NCI-H2227 treated with DMSO at 0.1 percent for 48 hours (cell line): ENCODE measurements at places on chromosomes 6 and 20.

DNA sequence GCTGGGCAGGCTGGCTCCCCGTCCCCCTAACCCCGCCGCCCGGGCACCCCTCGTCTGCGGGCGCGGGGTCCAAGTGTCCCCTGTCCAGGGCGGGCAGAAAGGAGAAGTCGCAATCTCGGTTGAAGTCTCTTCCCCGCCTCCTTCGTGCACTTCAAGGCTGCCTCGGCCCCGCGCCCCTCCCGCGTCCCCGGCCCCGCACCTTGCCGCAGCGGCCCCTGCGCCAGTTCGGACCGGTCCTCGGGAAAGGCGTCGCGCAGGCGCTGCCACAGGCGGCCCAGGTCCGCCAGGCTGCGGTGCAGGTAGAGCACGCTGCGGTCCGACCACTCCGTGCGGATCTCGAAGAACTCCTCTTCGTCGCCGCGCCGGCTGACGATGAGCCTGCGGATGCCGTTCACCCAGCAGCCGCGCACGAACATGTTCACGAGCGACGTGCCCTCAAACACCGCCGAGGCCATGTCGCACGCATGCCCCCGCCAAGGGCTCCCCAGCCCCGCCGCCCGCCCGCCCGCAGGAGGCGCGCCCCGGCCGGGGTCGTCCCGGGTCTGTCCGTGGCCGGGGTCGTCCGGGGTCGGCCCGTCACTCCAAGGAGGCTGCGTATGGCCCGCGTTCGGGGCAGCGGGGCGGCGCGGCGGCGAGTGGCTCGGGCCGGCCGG, at the start of gene PXDC1:
PXDC1 (minus strand) TSS at position 637 of the 653 bp plus-strand sequence; CDS start at position 455, 182 bp downstream.
- DNase-seq: no peak

GRCh38 chr20:6533761-6534479, 233.6 kb upstream of the BMP2 start:
- DNase-seq: no peak

DNA sequence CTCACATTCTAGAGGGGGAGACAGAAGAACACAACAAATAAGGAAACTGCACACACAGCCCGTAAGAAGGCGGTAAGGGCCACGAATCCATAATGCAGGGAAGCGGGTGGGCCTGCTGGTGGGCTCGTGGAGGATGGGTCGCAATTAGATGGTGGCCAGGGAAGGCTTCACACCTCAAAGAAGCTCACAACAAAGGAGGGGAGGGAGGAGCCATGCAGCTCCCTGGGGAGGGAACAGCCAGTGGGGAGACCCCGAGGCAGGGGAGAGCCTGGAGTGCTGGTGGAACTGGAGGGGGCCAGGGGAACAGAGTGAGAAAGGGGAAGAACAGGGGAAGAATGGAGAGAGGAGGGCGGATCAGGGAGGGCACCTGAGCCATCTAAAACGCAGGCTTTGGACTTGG, 13.4 kb downstream of the SRC start:
- no peak for DNase-seq

DNA sequence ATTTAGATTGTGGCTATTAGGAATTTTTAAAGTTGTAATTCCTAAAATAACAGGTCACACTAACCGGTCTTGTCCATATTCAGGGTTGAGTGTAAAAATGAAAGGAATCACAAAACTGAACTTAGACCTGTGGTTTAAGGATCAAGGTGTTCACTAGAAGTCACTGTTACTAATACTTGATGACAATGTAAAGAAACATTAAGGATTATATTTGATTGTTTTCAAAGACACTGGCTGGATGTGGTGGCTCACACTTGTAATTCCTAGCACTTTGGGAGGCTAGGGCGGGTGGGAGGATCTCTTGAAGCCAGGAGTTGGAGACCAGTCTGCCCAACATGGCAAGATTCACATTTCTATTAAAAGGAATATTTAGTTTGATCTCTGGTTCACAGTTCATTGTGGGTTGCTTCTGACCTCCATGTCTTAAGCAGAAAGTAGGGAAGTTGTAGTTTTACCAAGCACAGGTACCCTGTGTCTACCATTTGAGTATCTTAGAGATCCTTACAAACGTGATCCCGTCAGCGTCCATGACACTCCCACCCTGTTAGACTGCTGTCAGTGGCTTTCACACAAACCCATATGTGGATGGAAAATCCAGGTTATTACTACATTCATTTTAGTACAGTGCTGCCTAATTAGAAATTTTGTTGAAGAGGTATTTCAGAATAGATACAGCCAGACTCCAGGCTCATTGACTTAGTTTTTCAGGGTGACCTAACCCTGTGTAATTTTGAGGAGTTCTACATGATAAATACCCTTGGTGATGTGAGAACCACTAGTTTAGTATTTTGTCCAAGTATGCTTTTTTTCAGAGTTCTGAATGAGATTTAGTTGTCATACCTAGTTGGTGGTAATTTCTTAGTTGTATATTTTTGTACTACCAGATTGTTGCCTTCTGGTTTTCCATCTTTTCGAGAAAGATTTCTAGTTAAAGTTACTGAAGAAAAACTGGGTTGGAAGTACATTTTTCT, 10.2 kb downstream of the SRSF3 start:
- no peak for DNase-seq

GRCh38 chr6:8906699-8907098, 471.4 kb upstream of the SLC35B3 start:
- no peak for DNase-seq

GRCh38 chr6:167588920-167589614, 237.6 kb upstream of the AFDN start:
- no peak for DNase-seq

GRCh38 chr6:45676380-45676779, 298.6 kb upstream of the SUPT3H start:
- no peak for DNase-seq

- no peak for DNase-seq
Observed at GRCh38 chr20:40109136-40109535, 579.9 kb downstream of the MAFB start.

DNA sequence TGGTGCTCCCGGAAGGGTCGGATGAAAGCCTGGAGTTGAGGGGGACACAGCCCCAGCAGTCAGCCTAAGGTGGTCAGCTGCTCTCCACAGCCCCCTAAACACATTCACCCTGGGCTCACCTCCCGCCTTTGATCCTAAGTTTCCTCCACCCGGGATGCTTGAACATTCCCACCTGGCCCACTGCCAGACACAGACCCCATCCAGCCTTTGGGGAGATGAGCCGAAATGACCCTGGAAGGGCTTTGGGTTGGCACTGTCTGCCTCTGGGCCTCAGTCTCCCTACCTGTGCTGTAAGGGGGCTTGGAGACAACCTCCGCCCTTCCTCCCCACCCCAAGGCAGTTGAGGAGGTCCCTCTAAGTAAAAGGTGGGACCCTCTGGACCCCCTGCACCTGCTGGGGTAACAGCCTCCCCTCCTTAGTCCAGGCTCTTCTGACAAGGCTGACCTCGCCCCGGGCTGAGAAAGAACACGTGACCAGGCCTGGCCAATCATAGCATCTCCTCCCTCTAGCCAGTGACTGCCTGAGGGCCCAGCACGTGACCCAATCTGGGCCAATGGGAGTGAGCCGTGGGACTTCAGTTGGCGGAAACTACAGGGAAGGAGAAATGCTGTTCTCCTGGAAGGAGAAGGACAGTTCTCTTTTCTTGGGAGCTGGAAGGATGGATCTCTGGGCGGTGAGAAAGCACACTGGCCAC, 16.9 kb upstream of the UBE2V1 start:
- no peak for DNase-seq

- DNase-seq: no peak
Observed at GRCh38 chr6:132084811-132085509, 133.8 kb upstream of the CCN2 start.

DNA sequence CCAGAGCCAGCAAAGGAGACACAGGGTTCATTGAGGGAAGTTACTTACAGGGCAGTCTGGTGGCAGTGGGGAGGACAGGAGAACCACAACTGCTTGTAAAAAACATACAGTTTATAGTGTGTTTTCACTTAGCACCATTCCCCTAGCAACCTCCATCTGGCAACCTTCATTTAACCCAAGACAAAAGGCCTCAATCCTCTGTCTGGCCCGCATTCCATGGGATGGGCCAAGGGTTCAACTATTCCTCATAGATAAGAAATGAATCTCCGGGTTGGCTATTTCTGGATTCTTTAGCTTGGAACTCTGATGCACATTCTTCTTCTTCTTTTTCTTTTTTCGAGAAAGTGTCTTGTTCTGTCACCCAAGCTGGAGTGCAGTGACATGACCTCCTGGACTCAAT, 26.3 kb upstream of the FYN start:
- no peak for DNase-seq

- DNase-seq: no peak
Observed at GRCh38 chr20:43334080-43334479, 123.6 kb upstream of the SRSF6 start.

- DNase-seq: no peak
Observed at GRCh38 chr6:132969196-132969595, 154.8 kb downstream of the RPS12 start.

- no peak for DNase-seq
Observed at GRCh38 chr6:159701413-159701999, 8.5 kb upstream of the SOD2 start.

DNA sequence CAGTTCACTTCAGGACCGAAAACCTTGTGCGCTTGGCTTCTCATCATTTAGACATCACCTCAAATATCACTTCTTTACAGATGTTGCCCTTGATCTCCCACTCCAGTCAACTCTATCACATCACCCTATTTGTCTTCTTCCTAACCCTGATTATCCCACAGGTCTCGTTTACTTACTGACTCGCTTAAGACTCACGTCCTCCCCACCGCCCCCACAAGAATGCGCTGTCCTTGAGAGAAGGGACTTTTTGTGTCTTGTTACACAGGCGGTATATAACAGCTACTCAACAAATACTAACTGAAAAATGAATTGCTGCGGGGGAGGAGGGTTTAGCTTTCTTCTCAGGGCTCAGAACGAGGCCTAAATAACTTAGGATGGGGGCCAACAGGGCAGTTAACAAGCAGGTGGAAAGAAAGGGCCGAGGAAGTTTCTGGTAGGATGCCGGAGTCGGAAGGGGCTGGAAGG, 527 bp downstream of the TOMM34 start:
- DNase-seq: peak; percentile 36

DNA sequence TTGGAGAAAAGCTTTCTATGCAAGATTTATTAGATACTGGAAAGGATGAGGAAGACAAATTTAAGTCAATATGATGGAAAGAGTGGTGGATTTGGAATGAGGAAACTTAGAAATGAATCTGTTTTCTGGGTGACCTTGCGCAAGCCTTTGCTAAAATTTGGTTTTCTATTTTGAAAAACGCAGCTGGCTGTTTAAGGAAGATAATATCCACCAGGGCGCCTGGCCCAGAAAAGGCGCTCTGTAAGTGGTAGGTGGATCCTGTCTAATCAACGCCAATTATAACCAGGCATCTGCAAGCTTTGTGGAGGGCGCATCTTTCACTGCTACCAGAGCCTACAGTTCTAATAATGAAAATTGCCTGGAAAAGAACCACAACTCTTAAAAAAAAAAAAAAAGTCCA, 398 bp upstream of the SPATS1 start:
- peak; percentile 74 for DNase-seq

DNA sequence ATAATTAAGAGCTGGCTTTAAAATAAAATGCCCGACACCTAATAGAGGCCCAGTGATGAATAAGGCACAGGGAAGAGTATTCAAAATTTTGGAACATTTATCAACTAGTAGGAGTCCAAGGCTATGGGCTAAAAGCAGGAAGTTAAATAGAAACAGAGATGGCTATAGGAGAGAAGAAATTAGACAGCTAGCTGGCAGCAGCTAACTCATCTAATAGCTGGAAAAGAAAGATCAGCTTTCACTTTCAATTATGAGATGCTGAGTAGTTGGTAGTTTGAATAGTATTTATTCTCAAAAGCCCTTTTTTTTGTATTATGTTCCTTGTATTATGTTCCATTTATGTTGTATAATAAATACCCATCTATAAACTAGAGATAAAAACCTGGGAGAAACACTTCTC, 215.7 kb downstream of the SLC35F1 start:
- DNase-seq: no peak

DNA sequence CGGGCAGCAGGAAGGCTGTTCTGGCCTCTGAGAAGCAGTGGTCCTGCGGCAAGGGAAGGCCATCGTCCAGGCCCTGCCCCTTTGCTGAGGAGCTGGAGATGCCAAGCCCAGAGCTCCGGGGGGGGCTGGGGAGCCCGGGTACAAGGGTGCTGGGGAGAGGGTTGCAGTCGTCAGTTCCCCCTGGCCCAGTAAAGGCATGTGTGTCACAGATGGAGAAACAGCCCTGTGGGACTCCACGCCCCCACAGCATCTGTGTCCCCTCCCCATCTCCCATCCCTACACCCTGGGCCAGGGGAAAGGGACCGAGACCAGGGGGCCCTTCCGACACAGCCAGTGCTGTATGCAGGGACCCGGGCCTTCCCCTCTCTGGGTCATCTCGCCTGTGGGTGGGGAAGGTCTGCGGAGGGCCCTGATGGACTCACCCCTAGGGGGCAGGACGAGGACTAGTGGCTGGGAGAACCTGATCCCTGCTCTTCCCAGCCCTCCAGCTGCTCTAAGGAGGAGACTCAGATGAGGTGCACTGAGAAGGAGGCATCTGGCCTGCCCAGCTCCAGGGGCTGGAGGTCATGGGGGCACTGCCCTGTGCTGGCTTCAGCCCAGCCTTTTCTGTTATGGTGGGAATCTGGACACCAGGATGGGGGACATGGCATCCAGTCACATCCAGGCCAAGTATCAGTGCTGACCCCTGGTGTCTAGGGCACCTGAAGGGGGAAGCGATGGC, 609 bp downstream of the MYL9 start:
- no peak for DNase-seq

- DNase-seq: no peak
Observed at GRCh38 chr6:147712841-147713240, 204.4 kb downstream of the SAMD5 start.

GRCh38 chr6:72245565-72245964, 359.2 kb downstream of the RIMS1 start:
- DNase-seq: no peak

DNA sequence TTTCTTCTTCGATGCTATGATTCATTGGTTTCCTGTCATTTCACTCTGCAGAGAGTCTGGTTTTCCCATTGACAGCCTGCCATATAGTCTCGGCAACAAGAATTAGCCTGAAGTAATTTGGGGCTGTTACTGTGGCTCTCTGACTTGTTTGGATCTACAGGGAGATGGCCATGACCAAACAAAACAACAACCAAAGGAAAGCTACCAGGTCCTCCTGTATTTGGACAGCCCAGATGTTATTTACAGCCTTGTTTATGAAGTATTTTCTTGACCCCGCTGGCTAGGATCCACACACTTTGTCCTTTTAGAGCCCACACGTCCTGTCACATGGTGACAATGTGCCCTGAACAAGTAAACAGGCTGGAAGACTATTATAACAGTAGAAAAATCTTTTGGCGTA, 111.4 kb upstream of the PREP start:
- DNase-seq: no peak

- no peak for DNase-seq
Observed at GRCh38 chr6:111984081-111984480, 69.8 kb upstream of the CCN6 start.

- DNase-seq: no peak
Observed at GRCh38 chr6:20362623-20363022, 39.1 kb upstream of the E2F3 start.
